Fibroblast of lung (primary cell): ENCODE measurements at places on chromosomes 4 and X. TPM values are rescaled to one million over a fixed set of nuclear protein-coding genes. Genes with fewer than 3 reads are reported as not detected.

Gene TMEM192
- total RNA-seq: 4.1 and 6.9 TPM in 2 replicates

Gene ARR3
- total RNA-seq: not detected in 2 replicates

Gene SLC49A3
- total RNA-seq: 3.9 and 5.1 TPM in 2 replicates

Gene EDNRA
- 0.77 and 2.0 TPM in 2 replicates for total RNA-seq

Gene RAB39B
- 1.3 and 3.0 TPM in 2 replicates for total RNA-seq

Gene JCHAIN
- total RNA-seq: 14.1 and 28.7 TPM in 2 replicates

Gene ART3
- not detected in 2 replicates for total RNA-seq

Gene SLC30A9
- total RNA-seq: 41.9 and 56.5 TPM in 2 replicates

Gene EPHA5
- under 0.01 and 0.51 TPM in 2 replicates for total RNA-seq

Gene PCDH18
- total RNA-seq: 163 and 542 TPM in 2 replicates

Gene NSUN7
- 0.33 and 0.51 TPM in 2 replicates for total RNA-seq

Gene KLB
- total RNA-seq: not detected in 2 replicates

Gene ING2
- 5.4 and 7.9 TPM in 2 replicates for total RNA-seq

Gene RADX
- 0.77 and 1.7 TPM in 2 replicates for total RNA-seq
